Naive B cell (primary cell): ENCODE measurements at places on chromosomes 4 and X. TPM values are rescaled to one million over a fixed set of nuclear protein-coding genes. Genes with fewer than 3 reads are reported as not detected.

GRCh38 chrX:7110821-7111276, 36.7 kb upstream of the STS start:
- peak overlapping the region; percentile 97 for H3K27ac ChIP-seq
- H3K4me1 ChIP-seq, result peaks cover 43% of the 10 kb centered on the region
- peak overlapping the region; percentile 86 for H3K4me3 ChIP-seq
- no peaks in the 10 kb centered on the region for H3K27me3 ChIP-seq
- DNase-seq, result peak; percentile 62

- H3K27ac ChIP-seq, result no peak overlapping the region
- no peak overlapping the region for H3K4me3 ChIP-seq
- no peaks in the 10 kb centered on the region for H3K27me3 ChIP-seq
- no peak for DNase-seq
These were observed 177.9 kb upstream of the TENM3 start for GRCh38 chr4:182065255-182065654.

DCX gene
- polyA plus RNA-seq, result not detected

DNA sequence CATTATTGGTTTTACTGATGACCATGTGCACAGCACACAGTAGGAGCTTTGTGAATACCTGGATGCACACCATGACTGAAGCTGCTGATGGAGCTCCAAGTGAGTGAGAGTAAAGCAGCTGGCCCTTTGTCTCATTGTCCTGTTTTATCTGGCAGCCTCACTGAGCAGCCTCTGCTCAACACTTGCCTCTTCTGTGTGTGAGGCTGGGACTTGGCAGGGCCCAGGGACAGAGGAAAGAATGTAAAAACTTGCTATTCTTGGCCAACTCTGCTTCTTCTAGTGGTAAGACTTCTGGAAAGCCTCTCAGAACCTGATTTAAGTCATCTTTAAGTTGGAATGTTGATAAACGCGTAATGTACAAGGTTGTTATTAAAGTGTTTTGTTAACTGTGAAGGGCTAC, 61.4 kb downstream of the BEX1 start:
- no peak for DNase-seq
- H3K36me3 ChIP-seq, result no peaks in the 10 kb centered on the region
- no peak overlapping the region for H3K4me3 ChIP-seq
- no peaks in the 10 kb centered on the region for H3K27me3 ChIP-seq

DNA sequence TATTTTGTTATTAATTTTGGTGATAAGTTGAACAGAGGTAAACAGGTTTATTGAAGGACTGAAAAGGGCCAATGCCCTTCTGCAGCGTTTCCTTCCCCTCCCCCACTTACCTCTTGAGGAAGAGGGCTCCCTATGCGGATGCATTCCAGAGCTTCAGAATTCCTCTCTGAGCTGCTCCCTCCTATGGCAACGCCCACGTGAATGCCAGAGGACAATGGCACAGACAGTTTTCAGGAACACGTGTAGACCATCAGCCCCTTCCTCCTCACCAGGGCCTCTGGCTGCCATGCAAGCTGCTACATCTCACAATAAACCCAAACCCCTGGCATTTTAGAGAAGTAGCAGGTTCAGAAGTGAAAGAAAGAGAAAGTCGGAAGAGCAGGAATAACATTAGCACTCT, 127.9 kb downstream of the CHRDL1 start:
- H3K36me3 ChIP-seq, result no peaks in the 10 kb centered on the region
- H3K4me1 ChIP-seq, result no peaks in the 10 kb centered on the region
- no peaks in the 10 kb centered on the region for H3K27me3 ChIP-seq
- H3K4me3 ChIP-seq, result no peak overlapping the region

USP17L17 gene
- not detected for polyA plus RNA-seq

WAS gene
- polyA plus RNA-seq, result 27.8 TPM

DNA sequence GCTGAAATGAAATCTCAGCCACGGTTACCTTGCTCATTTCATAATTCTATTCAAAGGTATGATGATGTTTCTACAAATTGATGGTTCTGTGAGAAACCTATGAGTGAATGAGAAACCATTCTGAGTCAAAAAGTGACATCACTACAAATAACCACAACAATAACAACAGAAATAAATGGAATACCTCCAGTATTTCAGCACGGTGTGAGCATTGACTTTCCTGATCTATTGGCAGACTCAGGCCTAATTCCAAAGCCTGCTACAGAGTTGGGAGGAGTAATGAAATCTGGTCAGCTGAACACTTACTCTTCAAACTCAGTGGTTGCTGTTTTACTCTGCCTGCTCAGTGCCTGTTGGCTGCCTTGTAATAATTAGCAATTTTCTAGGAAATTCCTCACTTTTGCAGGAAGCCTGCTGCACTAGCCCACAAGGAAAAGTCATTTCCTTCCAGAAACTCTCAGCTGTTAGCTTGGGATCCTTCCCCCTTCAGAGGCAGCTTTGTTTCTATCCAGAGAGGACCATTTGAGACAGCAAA, 18.8 kb upstream of the SYNPO2 start:
- no peak overlapping the region for H3K27ac ChIP-seq
- H3K4me3 ChIP-seq, result no peak overlapping the region
- peaks cover 6% of the 10 kb centered on the region for H3K4me1 ChIP-seq
- no peak for DNase-seq
- H3K36me3 ChIP-seq, result no peaks in the 10 kb centered on the region
- peaks cover 25% of the 10 kb centered on the region for H3K27me3 ChIP-seq

DNA sequence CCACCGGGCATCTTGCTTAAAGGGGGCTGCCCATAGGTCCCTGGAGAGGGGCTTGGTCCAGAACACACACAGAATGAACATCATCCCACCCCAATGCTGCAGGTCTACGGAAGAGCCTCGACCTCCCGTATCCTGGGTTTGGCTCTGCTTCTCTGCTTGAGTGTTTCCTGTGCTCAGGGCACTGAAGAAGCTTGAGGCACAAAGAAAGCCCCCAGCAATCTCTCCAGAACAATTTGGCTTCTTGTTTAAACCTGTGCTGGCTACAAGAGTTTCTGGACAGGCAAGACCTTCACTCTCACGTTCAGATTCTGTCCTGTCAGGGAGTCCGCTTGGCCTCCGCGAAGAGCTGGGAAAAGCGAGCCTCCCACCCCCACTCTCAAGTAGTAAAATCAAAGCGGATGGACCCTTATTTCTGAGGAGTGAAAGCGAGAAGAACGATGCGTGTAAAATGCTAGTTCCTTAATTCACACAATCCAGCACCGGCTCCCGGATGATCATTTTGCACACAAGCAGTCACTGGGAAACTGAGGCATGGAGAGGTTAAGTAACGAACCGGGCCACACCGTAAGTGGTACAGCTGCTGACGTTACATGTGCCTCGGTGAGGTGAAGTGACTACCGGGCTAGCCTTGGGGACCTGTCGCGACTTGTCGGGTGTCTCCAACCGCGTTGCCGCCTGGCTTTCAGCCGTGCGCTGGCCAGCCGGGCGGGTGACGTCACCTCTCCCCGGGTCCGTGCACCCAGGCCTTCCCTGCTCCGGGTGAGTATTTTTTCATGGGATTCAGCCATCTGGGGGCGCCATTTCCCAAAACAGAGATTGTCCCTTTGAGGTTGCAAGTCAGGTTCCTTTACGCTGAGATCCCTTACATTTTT, 3.1 kb upstream of the SFRP2 start:
- H3K27me3 ChIP-seq, result peaks cover 96% of the 10 kb centered on the region
- H3K4me3 ChIP-seq, result peak overlapping the region; percentile 86
- no peak for DNase-seq

QDPR gene
- polyA plus RNA-seq, result 11.7 TPM

GRCh38 chr4:137861682-137862081, 329.4 kb upstream of the PCDH18 start:
- no peaks in the 10 kb centered on the region for H3K27me3 ChIP-seq
- DNase-seq, result no peak
- H3K4me1 ChIP-seq, result no peaks in the 10 kb centered on the region
- H3K4me3 ChIP-seq, result no peak overlapping the region

EXOC1L gene
- not detected for polyA plus RNA-seq
